ENCODE measurements at places on chromosomes 1 and 21.

- DNase-seq, result no peak
Observed at GRCh38 chr1:162951553-162952315, 90.8 kb upstream of the CCDC190 start.

GRCh38 chr1:200627575-200628222 lies 7.1 kb upstream of the KIF14 start:
- no peak for DNase-seq

DNA sequence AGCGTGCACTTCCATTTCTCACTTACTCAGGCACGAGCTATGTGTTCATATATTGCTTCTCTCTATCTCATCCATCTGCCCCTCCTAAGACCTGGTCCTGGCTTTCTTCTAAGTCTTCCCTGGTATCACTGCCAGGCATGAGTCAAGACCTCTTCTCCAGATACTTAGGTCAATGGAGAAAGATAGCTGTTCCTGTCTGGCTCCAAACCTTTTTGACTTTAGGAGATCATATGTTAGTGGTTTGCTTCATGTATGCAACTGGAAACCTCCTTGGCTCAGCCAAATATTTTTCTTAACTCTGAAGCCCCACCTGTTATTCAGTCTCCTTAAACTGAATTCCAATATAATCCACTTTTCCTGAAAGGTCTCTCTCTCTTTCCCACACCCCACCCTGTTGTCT lies 211.6 kb upstream of the PTBP2 start:
- no peak for DNase-seq

GRCh38 chr1:177969109-177969508 lies 749 bp downstream of the SEC16B start:
- DNase-seq, result no peak

DNA sequence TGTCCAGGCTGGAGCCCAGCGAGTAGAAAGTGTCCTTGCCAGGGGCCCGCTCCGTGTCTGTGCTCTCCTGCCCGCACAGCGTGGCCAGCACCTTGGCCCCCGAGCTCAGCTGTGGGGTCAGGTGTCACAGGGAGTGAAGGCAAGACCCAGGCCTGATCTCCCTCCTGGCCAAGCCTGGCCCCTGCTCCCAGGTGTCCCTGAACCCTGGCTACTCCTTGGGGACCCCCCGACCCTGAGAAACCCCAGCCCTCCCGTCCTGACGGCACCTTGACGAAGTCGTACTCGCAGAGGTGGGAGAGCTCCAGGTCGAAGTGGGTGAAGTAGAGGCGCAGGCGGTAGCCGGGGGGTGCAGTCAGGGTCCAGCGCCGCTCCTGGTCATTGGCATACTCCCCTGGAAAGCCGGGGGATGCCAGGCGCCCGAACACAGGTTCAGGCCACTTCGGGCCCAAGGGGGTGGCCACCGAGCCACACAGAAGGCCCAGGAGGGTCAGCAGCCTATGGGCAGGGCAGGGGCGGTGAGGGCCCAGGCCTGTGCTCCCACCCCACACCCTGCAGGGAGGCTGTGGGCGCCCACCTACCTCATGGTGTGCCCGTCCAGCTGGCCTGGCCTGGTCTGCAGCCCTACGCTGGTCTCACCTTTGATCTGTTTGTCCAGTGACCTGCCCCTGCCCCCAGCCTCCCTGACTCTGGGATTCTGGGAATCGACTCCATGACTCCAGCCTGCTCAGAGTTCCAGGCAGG lies at the start of gene MASP2:
TSS of gene MASP2 (minus strand) at position 615 of the 741 bp plus-strand sequence. CDS start at position 583, 32 bp downstream.
- DNase-seq, result no peak

DNA sequence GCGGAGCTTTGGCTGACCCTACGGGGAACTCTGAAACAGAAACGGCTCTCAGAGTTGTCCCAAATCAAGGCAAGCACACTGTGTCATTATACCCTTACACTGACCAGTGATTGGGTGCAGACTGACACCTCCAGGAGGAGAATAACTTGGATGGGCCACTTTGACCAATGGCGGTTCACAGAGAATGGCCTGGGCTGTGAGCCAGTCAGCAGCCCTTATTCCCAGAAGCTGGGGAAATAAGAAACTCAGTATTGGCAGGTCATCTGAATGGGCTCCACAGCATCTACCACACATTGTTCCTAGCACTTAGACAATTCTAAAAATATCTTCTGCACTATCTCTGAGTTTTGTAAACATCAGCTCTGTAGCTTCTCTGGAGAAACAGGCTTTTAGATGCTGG lies 265.2 kb downstream of the ADGRL2 start:
- DNase-seq, result no peak

DNA sequence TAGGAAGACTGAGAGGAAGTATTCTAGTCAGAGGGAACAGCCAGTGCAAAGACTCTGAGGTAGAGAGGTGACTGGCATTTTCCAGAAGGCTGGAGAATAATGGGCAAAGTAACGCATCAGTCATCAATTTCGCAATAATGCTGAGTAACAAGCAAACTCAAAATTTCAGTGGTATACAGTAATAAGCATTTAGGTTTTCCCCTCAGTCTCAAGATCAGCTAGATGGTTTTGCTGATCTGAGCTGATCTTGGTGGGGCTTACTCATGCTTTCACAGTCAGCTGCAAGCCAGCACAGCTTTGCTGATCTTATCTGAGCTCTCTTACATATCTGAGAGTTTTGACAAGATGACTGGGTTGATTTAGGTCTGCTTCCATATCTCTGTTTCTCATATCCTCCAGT lies 108.7 kb downstream of the TSEN15 start:
- no peak for DNase-seq

DNA sequence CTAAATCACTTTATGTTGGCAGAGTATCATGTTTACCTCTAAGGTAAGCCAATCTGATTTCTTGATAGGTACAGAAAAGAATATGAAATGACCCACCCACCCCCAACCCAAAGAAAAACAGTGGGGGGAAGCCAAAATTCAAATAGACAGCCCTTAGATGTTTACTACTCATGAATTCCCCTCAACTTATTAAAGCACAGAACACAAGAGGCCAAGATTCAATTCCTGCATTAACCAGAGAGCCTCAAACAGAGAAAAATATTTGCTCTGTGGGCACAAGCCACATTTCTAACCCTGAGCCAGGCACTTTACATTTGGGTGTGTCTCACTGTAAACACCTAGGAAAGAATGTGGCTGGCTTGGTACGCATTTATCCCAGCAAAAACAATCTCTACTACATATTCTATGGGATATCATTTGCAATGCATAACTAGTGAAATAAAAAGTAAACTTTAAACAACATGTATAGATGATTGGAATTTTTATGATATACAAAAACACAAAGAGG lies 84.3 kb downstream of the PTPN14 start:
- DNase-seq, result no peak

- no peak for DNase-seq
Observed at GRCh38 chr21:45861156-45861870, 120.3 kb upstream of the COL6A1 start.

DNA sequence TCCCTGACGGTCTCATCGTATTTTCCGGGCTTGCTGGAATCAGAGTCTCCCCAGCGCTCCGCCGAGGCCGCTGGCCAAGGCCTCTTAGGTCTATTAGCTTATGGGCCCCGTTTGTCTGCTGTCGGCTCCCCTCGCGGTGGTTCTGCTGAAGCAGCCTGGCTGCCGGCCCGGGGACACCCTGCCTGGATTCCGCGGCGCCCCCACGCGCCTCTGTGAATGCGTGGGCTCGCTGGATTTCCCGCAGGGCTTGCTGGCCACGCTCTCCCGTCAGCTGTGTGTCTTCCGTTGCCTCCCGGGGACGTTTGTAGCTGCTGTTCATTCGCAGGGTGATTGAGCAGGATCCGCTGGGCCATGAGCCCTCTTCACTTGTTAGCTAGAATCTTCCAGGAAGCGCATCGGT lies 8.4 kb downstream of the LRRC3 start:
- no peak for DNase-seq

- no peak for DNase-seq
Observed at GRCh38 chr1:13830616-13831280, 130.8 kb downstream of the PRDM2 start.

- DNase-seq, result no peak
Observed at GRCh38 chr1:84370831-84371394, 27.4 kb upstream of the DNASE2B start.

GRCh38 chr1:157131281-157131680 lies 6.9 kb downstream of the ETV3 start:
- no peak for DNase-seq

- DNase-seq, result no peak
Observed at GRCh38 chr1:8249838-8250237, 68.1 kb upstream of the SLC45A1 start.

DNA sequence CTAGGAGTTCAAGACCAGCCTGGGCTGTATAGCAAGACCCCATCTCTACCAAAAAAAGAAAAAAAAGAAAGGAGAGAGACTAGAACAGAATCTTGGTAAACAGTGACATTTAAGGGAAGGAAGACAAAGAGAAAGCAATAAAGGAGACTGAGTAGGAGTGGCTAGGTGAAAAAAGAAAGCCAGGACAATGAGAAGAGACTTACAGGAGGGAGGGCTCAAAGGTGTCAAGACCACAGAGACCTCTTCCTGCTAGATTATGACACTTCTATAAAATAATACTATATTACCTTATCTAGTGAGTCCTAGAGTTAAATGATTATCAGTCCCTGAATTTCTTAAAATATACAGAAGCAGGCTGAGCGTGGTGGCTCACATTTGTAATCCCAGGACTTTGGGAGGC lies 10.1 kb upstream of the EPRS1 start:
- no peak for DNase-seq

- DNase-seq, result no peak
Observed at GRCh38 chr1:145977016-145977415, 12.5 kb downstream of the POLR3GL start.

DNA sequence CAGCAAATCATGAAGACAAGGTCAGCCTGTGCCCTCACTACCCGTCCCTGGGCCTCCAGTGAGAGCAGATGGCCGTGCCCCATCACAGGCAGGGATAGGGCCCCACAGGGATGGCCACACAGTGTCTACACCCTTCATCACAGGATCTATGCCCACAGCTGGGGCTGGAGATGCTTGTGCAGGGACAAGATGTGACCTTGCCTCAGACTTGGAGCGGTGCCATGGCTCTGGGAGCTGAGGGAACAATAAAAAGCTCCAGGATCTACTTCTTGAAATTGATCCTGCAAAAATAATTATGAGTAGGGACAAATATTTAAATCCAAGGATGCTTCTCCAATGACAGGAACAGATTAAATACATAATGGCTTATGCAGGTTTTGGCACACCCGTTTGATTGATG lies 25.4 kb upstream of the TCEA3 start:
- DNase-seq, result no peak

GRCh38 chr1:170377440-170377839 lies 154.5 kb upstream of the GORAB start:
- DNase-seq, result no peak

- no peak for DNase-seq
Observed at GRCh38 chr1:9529190-9529589, 10.1 kb upstream of the SLC25A33 start.

DNA sequence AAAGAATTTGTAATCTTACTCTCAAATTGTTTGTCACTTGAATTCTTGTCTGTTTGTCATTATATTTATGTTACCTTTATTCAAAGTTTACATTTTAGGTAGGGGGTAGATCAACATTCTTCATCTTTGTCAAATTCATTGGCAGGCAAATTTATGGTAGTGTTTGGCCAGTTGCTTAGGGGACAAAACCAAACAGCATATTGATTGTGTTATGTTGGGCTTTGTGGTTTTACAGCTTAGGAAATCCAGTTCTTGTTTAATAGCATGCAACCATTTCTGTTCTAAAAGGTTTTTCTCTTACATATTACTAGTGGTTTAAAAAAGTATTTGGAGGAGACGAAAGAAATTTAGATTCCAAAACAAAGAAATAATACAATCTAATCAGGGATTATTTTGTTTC lies 91.4 kb downstream of the HMCN1 start:
- DNase-seq, result no peak

DNA sequence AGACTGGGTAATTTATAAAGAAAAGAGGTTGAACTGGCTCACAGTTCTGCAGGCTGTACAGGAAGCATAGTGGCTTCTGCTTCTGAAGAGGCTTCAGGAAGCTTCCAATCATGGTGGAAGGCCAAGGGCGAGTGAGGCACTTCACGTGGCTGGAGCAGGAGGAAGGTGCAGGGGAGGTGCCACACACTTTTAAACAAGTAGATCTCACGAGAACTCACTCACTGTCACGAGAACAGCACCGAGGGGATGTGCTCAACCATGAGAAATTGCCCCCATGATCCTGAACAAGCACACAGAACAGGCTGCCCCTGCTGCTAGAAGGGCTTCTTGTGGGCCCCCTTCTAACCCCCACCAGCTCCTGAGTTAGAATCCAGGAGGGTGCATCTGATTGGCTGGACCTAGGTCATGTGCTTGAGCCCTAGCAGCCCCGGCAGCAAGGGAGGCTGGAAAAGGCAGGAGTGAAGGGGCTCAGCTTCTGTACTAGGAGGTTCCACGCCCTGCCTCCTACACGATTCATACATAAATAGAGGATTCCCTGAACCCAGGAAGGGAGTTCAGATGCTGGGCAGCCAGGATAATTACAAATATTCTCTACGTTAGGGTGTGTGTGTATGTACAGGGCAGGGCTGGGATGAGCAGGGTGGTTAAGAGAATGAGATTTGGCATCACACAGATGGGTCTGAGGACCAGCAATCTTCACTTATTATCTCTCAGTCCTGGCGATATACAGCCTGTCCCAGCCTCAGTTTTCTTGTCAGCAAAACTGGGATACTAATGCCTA lies 72.8 kb upstream of the ATP5PO start:
- no peak for DNase-seq

GRCh38 chr1:68384872-68385411 lies 64.8 kb downstream of the RPE65 start:
- no peak for DNase-seq

DNA sequence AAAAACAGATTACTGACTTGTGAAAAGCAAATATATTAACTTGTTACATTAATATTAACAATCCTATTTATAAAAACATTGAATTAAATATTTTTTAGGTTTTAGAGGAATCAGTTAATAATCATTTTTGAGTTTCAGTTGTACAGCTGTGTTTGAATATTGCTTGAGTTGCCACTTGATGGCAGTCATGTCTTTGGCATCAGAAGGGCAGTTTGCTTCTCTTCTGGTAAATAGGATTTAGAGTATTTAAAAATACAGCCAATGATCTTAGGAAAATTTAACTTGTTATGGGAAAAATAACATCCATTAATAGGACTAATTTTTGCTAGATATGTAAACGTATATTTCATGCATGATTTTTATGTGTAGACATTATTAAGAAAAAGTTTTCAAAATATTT lies 234.1 kb downstream of the NCAM2 start:
- DNase-seq, result no peak

GRCh38 chr1:90313778-90314177 lies 318.9 kb downstream of the ZNF326 start:
- DNase-seq, result no peak
